ENCODE measurements at places on chromosomes 7 and 10. TPM values are rescaled to one million over a fixed set of nuclear protein-coding genes. Genes with fewer than 3 reads are reported as not detected.

GRCh38 chr10:100570506-100570905, 34.8 kb downstream of the HIF1AN start:
- no peak for DNase-seq

DNA sequence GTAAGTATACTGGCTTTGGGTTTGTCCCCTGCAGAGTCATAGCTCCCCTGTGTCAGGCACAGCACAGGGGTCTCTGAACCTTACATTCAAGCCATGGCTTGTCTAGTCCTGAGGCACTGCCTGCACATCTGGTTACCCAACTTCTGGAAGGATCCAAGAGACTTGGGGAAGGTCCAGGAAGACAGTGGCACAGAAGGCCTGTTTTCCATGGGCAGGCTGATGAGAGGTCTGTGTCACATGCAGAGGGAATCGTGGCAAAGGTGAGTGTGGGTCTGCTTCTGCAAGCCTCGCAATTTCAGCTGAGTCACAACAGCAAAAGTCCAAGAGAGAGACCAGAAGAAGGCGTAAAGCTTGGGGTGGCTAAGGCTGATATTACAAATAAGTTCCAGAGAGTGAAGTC, 28.4 kb upstream of the BMPR1A start:
- no peak for DNase-seq

DNA sequence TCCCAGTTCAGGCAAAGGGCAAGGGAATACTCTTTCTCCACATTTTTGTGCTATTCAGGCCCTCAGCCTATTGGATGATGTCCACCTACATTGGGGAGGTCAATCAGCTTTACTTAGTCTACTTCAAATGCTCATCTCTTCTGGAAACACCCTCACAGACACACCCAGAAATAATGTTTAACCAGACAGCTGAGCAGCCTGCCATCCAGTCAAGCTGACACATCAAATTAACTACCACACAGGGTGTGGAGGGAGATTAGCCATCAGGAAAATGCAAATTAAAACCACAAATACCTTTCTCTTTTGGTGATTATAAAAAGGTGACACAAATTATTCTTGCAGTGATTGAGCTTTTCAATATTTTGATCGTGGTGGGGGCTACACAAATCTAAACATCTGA, 74.7 kb upstream of the FZD8 start:
- DNase-seq: no peak

GRCh38 chr10:74293686-74294371, 142.8 kb downstream of the ADK start:
- peak; percentile 18 for DNase-seq

HOXA4 gene
- 4.3 TPM for total RNA-seq

DNA sequence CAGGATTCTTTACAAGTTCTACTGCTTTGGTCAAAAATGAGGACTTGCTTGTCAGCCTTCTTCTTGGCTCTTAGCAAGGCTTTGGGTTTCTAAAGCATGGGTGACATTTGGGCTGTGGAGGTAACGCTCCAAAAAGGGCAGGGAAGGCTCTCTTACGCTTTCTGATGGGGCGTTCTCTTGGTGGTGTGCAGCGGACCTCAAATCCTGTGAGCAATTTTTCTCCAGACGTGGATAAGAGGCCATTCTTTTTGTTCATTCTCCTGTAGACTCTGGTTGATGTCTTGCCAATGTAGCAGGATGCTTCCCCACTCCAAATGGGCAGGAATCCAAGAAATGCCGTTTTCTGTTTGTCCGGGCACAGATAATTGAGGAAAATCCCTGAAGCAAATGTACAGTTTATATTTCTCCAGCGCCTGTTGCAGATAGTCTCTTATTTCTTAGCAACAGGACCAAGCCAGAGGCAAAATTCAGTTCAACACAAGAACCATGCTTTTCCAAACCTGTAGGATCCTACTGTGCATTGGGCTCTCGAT, 138.4 kb upstream of the NFE2L3 start:
- DNase-seq: peak; percentile 40

- DNase-seq: no peak
These were observed 948 bp downstream of the ZNF485 start for GRCh38 chr10:43607199-43607573.

MINDY3 gene
- 35.7 TPM for total RNA-seq

DNA sequence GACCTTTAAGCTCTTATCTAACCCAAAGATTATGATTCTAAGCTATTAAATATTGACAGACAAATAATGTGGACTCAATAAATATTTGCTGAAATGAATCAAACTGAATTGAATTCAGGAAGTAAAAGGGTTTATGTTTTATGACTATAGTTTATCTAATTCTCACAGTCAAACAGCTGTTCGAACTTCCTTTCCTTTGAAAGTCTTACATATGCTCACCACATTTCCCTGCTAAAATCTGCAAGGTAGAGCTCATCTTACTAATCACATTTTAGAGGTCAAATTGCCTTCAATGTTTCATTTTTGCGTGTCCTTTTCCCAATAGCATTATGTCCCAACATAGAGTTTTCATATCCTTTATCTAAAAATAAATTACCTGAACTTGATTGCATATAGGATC, 154.9 kb upstream of the PPP1R3A start:
- no peak for DNase-seq

Measured in RPMI7951 (cell line).